ENCODE measurements at places on chromosomes 2 and 18. TPM values are rescaled to one million over a fixed set of nuclear protein-coding genes. Genes with fewer than 3 reads are reported as not detected.

The SMAD4 gene
- total RNA-seq = 63.4 TPM

The EVX2 gene
- total RNA-seq = not detected

The ALPI gene
- total RNA-seq = not detected

The CNTNAP5 gene
- total RNA-seq = not detected

The STAT4 gene
- total RNA-seq = 339 TPM

The DYSF gene
- total RNA-seq = 12.4 TPM

The WDR35 gene
- 5.8 TPM for total RNA-seq

Data from natural killer cell (primary cell).